ENCODE measurements at places on chromosomes 16 and 17.

DNA sequence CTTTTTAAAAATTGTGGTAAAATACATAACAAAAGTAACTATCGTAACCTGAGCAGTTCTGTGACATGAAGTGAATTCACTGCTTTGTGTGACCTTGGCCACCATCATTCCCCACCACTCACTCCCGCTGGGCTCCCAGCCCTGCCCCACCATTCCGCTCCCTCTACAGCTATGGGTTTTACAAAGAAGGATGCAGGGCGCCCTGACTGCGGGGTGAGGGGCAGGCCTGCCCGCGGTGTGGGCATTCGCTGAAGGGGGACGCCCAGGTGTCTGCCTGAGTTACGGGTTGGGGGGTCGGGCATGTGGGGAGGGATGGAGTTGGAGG, at the start of gene CEMP1:
TSS of gene CEMP1 (minus strand) at position 38 of the 325 bp plus-strand sequence. CDS start 335 bp downstream, outside the sequence.
- no peak for DNase-seq

DNA sequence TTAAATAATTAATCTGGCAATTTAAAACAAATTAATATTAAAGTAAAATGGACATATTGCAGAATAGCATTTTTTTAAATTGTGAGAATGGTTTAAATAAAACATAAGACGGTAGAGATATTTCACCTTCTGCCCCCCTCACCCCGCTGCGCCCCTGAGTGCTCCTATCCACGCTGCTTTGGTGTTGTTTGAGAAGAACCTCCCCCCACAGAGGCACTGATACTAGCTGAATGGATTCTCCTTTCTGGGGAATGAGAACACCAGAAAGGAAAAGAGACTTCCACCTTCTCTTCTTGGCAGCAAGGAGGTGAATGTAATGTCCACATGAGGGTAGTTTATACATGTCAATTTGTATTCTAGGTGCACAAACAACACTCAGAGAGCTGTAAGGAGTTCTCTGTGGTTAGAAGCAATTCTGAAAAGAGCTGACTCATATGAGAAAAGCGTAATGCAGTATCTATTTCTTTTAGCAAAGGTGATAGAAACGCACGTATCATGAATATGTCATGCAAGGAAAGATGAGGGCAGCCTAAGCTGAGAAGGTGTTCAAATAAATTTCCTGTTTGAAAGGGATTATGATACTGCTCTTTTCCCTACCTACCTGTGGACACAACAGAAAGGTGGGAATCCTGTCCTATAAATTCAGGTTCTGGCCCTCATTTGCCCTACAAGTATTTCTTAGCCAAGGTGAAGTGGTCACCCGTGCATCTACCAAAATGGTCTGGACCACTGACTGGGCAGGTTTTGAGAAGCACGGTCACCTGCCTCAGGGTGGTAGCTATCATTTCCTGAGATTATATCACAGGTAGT, 126.9 kb downstream of the PARN start:
- DNase-seq, result no peak

DNA sequence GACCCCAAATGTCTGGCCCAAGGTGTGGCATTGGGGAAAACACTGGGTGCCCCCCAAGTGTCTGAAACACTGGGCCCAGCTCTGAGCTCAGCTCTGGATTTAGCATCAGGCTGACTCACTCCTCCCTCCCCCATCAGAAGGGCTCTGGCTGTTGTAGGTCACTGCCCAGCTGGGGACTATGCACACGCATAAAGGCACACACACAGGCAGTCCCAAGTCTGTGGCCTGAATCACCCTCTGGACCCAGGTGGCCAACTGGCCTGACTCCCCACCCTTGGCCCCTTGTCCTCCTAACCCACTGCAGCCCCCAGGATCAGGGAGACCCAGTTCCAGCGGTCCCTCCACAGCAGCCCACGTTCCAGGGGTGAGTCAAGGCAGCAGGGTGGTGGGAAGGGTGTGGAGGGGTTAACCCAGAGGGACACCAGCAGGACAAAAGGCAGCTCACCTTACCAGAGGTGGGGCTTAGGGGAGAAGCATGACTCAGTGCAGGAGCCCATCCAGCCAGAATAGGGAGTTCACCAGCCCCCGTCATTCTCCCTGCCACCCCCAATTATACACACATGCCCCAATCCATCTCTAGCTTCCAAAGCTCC, 47.0 kb downstream of the MYO18A start:
- no peak for DNase-seq

GRCh38 chr17:75810216-75810615, 25.6 kb downstream of the UNK start:
- no peak for DNase-seq

GRCh38 chr16:35255186-35255803, 1795.9 kb downstream of the TP53TG3F start:
- DNase-seq, result no peak

DNA sequence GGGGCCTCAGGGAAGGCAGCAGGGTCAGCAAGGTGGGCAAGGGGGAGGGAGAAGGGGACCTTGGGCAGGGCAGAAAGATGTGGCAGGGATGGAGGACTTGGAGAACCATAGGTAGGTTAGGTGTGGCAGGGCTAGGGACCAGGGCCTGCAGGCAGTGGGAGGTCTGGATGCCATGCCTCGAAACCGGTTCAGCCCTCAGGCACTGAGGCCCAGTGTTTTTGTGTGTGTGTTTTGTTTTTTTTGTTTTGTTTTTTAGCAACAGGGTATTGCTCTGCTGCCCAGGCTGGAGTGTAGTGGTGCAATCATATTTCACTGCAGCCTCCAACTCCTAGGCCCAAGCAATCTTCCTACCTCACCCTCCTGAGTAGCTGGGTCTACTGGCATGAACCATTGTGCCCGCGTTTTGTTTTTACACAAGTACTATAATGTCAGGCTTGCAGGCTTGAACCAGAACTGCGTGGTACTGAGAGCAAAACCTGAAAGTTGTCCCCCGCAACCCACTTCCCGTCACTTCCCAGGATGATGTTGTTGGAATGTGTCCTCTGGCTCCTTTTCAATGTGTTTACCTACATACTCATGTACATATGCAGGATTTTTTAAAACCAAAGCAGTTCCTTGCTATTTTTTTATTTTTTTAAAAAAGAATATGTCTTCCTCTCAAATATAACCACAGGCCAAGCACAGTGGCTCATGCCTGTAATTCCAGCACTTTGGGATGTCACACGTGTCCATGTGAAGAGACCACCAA, 12.4 kb downstream of the ODAD4 start:
- DNase-seq, result no peak

DNA sequence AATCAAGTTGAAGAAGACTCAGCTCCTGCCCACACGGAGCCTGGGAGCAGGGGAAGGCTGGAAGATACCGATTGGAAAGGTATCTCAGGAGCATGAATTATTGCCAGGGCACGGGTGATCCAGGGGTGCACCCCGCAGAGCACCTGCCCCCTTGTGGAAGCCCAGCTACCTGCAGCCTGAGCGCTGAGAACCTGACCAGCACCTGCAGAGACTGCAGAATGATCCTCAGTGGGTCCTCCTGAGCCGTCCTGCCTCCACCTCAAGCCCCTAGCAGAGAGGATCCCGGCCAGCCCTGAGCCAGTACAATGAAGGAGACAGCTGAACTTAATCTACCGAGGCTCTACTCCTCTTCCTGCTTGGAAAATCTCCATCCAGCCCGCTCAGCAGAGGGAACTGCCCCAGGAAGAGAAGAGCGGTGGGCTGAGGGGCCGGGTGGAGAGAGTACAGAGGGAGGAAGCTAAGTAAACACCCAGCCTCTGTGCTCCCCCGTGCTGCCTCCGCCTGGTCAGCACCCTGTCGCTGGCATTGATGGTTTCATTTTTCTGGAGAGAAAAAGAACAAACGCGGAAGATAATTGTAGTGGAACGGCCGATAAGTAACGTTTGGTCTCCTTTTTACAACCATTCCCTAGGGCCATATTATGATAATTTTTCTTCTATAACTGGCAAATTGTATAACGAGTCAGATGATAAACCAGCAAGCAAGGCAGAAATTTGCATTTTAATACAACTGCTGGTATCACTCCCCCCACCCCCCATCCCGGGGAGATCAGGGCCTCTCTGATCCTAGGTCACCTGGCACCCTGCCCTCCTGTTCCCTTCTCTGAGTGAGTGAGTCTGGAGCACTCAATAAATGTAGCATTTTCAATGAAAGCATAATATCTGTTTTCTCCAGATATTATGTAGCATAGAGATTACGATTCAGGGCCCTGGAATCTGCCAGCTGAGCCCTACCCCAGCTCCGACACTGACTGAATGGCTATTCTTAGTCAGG, 204.5 kb upstream of the RPL38 start:
- DNase-seq, result no peak

DNA sequence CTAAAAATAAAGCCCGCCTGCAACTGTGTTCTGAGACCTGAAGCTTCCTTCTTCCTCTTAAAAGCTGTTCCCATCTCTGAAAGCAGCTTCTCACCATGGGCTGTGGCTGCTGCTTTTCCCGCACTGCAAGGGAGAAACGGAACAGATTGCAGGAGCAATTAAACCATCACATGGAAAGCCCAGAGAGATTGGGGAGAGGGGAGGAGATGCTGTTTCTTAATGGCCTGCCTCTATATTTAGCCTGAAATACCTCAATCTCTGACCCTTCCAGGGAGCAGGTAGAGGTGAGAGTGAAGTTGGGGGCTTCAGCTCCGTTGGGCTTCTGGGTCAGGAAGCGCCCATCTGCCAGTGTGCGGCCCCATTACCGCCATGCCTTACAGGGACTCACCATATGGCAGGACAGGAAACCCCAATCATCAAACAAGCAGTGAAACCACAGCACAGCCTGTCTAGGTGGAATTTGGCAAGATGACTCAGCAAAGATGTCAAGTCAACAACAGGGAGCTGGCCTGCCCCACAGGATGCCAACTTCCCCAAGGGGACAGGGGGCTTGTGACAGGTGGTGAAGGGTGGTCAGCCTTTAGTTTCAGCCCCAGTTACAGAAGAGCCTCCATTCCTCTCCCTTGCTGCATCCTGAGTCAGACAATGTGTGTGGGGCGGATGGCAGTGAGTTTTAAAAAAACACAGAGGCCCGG, 286.6 kb upstream of the CCL2 start:
- DNase-seq, result no peak

GRCh38 chr17:9370467-9370866, 205.2 kb downstream of the STX8 start:
- no peak for DNase-seq

DNA sequence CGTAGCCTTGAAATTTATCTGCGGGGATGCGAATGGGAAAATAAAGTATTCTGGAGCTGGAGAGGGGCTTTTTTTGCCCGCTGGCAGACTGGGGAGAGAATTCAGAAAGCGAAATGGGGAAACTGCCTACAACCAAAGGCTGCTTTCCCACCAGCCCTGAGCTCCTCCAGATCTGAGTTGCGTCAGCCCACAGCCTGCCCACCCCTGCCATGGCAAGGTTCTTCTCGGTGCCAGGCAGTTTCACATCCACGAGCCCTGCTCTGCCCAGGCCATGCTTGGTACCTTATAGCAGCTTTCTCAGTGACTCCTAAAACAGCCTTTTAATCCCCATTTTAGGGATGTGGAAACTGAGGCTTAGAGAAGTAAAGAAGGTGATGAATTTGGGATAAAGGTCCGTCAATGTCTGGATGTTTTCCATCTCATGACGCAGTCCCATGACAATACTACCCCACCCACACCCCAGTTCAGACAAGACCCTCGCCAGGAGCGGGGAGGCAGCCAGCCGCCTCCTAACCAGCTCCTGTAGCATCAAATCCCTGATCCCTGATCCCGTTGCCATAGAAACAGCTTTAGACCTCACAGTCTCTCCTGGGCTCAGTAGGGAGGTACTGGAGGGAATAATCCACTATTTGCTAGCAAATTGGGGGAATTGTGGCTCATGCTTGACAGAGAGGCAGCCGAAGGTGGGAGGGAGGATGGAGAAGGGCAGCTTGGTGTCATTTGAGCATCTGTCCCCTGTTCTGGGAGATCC, 113.5 kb downstream of the MGAT5B start:
- no peak for DNase-seq

- no peak for DNase-seq
These were observed 13.0 kb upstream of the SALL1 start for GRCh38 chr16:51163894-51164566.

DNA sequence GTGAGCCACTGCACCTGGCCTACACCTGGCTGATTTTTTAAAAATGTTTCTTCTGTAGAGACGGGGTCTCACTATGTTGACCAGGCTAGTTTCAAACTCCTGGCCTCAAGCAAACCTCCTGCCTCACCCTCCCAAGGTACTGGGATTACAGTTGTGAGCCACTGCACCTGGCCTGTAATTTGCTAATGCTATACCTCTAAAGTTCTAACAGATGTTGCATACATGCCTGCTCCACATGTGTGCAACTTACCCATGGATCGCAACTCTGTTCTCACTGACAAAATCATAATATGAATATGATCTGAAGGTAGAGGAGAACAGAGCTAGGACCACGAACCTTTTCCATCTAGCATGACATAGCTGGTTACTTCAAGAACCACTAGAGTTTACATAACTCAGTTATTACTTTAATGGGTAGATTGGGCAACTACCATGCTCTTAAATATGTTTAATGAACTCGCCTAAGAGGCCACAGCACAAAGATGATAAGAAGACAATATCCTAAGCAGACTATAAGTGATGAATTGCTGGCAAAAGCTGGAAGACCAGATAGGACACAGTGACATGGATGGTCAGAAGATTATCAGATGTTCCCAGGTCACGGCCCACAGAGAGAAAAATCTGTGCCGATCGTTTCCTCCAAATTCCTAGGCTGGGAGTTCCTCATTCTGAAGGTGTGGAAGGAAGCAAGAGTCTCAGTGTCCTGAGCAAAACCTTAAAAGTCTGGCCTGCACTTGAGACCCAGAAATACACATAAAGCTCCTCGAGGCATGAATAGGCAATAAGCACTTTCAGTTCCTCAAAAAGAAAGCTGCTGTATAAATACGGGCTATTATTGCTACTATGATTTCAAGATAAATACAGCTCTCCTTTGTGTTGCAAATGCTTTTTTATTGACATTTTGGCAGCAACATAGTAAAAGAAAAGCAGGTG, 53.6 kb upstream of the ICAM2 start:
- no peak for DNase-seq

DNA sequence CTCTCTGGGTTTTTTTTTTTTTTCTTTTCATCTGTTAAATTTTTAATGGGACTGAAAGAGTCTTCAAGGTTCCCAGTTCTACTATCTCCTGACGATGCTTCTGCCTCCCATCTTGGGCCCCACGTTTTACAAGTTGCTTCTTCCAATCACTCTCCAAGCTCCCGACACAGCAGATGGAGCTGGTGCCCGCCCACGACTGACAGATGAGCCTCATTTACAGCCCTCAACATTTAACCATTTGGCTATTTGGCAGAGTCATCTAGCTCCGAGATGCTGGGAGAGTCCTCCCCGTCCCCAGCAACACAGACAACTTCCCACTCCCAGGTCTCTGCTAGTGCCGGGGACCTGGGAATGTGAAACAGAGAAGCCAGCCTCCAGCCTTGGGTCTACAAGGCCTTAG, 276.9 kb downstream of the SHISA9 start:
- DNase-seq, result no peak

Measured in GM04503 (cell line).